ENCODE measurements at places on chromosomes 11 and 22. TPM values are rescaled to one million over a fixed set of nuclear protein-coding genes. Genes with fewer than 3 reads are reported as not detected.

Gene BCL2L13
- 23.4 TPM for polyA plus RNA-seq

Gene ELF5
- polyA plus RNA-seq: 1.0 TPM

Gene SEZ6L
- polyA plus RNA-seq: 0.66 TPM

Gene YWHAH
- 122 TPM for polyA plus RNA-seq

Gene POU2AF1
- not detected for polyA plus RNA-seq

Gene NCF4
- polyA plus RNA-seq: 0.54 TPM

Gene MPEG1
- polyA plus RNA-seq: not detected

Data from hepatocyte (in vitro differentiated cells).